Stimulated activated CD8-positive, alpha-beta memory T cell treated with anti-CD3 and anti-CD28 coated beads, Interleukin-2, amount 100 ng/mL, for 1 hour (primary cell): ENCODE measurements at places on chromosomes 5 and 9.

- DNase-seq, result no peak
Measured at GRCh38 chr9:91211414-91211813, 150.3 kb downstream of the AUH start.

GRCh38 chr9:99595796-99596195 is 225.9 kb upstream of the NR4A3 start:
- no peak for DNase-seq

DNA sequence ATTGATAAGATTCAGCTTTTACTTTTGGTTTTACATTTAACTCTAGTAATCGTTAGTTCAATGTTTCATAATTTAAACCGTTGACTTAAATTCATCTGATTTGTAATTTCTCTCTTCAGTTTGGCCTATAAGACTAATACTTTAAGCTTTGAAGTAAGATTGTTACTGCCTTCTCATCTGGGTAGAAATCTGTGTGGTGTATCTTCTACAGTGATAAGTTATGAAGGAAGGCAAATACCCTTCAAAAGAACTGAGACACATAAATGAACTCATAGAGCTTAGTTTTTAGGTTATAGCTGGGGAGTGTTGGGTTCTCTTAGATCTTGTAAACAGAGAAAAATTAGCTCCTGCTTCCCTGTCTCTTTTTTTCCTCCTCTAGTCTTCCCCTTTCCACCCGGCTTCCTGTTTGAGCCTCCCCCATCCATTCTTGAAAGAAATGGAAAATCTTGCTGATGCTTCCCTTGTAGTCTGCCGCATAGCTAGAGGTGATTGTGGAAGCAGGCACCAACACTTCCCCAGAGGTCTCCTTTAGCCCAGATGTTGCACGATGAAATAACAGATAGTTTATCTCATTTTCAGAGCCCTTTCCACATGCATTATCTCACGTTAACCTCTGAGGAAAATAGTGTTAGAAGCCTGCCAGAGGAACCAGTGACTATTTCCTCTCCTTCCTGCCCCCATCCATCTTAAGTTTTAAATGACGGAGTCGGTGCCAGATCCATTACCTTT is 2.0 kb upstream of the F2RL2 start:
- no peak for DNase-seq

DNA sequence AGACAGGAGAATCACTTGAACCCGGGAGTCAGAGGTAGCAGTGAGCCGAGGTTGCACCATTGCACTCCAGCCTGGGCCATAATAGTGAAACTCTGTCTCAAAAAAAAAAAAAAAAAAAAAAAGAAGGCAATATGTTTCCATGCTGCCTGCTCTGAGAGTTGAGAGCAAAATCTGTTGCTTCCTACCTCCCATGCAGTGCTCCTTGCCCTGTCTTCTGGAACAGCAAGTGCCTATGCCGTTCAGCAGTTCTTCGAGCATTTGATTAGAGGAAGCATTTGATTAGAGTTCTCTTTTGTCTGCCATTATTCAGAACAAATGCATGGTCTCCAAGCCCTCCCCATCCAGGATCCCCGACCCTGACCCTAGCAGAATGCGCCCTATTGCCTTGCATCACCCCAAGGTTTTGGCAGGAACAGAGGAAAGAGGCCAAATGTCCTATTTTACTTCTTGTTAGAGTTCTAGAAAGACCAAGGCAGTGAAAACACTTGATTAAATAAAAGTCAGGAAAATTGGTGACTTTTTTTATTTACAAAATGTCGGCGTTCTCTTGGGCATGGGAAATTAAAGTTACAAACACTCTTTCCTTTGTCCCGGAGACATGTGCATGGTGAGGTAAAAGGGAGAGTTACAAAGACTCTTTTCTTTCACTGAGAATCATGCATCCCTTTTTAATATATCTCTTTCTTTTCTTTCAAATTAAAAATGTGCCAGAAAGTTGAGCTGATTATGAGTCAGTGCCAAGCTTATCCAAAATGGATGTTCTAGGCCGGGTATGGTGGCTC is 27.8 kb upstream of the FSD1L start:
- DNase-seq, result no peak

- DNase-seq, result no peak
Measured at GRCh38 chr5:179974246-179974945, 66.7 kb upstream of the TBC1D9B start.

DNA sequence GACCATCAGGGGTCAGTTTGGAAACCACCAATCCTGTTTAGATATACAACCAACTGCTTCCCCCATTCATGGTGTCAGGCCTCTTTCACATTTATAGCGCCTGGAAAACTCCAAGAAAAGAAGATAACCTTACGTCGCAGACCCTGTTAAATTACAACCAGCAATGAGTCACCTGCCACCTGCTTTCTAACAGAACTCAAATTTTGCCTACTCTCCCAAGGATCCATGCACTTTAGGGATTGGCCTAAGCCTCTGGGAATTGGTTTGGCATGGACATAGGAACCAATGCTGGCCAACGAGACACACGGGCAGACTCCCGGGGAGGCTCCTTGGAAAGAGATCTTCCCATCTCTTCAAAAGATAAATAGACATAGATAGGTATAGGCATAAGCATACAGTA is 87.0 kb downstream of the FEM1C start:
- DNase-seq, result no peak

DNA sequence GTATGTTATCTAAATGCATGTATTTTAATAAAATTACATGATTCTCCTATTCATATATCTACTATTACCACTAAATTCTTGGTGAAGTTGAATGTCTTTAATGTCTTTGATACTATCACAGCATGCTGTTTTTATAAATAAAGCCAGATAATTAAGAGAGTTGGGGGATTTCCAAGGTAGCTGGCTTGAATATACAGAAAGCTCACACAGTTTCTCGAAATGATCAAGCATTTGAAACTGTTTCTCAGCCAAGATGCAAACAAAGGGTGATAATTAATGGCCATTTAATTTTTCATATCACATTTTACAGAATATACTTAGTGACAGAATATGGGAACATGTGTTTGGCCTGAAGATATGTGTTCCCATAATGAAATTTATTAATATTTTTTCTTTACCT is 145.6 kb upstream of the CDH12 start:
- no peak for DNase-seq

GRCh38 chr5:55480781-55481180 is 54.0 kb downstream of the PLPP1 start:
- no peak for DNase-seq

DNA sequence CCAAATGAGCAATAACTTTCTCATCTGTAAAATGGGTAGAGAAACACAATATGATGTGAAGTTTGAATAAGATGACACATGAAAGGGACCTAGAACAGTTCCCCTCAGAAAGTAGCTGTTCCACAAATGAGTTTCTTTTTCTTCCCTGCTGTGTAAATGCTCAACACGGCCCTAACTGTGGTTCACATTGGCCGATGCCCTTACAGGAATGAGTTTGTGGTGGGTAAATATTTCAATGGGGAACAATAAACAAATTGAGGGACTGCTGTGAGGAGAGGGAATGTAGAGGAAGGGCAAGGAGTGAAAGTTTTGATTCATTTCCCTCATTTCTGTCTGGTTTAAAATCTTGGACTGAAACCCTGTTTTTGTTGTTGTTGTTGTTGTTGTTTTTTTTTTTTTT is 12.8 kb downstream of the C6 start:
- no peak for DNase-seq

- no peak for DNase-seq
Measured at GRCh38 chr9:73497796-73498195, 346.1 kb downstream of the ANXA1 start.

GRCh38 chr5:165495829-165496380 is 1990.5 kb downstream of the MAT2B start:
- no peak for DNase-seq

GRCh38 chr5:3216386-3216785 is 379.2 kb upstream of the IRX1 start:
- DNase-seq, result no peak

GRCh38 chr5:91188755-91189154 is 194.4 kb downstream of the ARRDC3 start:
- no peak for DNase-seq

DNA sequence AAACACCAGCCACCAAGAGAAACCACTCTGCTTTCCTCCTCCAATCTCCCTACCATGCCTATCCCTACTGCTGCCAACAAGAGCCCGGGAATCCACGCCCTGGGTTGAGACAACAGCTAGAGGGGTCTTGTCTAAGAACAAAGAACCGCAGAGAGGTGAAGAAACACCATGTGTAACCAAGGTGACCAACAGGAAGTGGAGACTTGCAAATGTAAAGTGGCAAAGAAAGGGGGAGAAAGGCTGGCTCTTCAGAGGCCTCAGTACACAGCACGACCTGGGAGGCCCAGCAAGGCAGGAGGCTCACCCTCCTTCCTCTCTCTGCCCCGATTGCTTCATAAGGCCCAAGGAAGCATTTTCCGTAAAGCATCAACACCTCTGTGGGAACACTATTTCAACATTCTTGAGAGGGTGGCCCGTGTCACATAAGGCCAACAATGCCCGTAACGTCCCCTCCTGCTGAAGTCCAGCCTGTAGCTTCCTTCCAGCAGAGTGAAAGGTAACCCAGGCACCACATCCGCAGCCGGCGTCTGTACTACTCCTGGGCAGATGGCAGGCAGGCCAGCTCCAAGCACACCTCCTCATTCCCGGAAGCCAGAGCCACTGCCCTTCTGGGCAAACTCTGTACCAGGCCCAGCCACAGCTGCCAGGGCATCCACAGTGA is 18.3 kb downstream of the CCNJL start:
- DNase-seq, result no peak

DNA sequence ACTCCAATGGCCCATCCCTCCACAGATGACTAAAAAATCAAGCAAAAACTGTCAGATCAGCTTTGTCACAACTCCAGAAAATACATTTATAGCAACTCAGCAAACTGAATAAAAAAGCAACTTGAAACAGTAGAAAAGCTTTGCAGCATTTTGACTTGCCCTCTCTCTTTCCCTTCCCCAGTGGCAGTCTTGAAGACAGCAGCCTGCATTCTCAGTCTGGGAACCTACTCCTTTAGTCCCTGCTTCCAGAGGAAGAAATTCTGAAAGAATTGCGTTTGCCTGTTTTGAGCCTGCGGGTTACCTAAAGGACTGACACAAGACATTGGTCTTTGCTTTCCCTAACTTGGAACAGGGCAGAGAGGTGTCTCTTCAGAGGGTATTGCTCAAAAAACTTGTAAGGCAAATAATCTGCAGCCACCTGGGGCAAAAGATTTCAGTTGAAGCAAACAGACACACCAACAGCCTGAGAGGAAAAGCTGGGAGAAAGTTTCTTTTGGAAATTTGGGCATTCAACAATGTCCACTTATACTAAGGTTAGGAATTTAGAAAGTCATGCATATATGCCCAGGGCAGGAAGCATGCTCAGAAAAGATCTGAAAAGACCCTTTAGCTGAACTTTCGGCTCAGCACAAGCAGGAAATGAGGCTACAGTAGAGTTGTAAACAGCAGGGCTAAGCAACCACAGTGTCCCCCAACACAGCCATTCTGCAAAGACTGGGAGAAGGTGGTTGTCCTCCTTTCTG is 15.2 kb upstream of the SLC35D2 start:
- DNase-seq, result no peak

DNA sequence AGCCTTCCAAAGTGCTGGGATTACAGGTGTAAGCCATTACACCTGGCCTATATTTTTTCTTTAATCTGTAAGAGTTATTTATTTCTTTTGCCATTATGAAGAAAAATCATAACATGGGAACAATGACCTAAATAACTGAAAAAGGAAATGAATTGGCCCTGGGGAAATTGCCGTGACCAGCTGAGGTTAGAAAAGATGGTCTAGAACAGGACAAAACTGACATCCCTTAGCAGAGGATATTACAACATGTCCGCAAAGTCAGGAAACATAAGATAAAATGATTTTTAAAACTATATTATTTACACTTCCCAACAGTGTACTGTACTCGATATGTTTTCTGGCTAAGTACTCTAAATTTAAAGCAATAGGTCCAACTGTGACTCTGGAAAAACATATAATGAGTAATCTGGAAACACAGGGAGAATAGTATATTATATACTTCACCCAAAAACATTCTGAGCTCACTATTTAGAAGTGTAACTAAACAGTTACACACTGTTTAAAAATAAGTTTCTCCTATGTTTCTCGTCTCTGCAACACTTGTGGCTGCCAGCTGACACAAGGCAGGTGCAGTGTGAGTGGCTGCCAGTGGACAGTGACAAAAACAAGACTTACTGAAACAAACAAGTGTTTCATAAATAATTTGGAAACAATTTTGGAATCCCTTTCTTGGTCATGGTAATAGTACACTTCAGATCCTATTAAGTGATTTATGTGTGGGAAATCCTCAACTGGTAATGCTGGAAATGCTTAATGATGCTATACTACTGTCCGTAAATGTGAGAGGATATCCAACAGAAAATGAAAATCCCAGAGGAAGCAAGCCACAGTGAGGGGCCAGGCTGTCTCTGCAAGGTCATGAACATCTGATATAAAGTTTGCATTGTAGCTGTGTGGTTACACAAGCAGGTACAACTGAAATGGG is 69.1 kb downstream of the C9orf85 start:
- DNase-seq, result no peak

DNA sequence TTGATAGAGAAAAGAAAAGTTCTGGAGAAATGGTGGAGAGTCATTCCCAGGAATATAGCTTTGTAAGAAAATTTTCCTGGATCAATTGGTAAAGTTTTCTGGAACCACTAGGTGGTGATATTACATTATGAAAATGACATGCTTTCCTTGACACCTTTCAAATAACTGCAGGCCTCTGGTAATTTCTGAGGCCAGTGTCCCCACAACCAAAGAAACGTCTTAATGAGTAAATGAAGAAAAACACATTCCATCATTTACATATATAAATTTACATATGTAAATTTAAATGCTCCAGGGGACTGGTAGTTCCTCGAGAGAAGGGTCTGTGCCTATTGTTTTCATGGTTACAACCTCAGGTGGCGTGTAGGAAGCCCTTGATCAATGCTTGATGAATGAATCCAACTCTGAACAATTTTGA is 17.2 kb upstream of the RGS3 start:
- no peak for DNase-seq

GRCh38 chr5:66661149-66661548 is 65.0 kb downstream of the MAST4 start:
- DNase-seq, result no peak

DNA sequence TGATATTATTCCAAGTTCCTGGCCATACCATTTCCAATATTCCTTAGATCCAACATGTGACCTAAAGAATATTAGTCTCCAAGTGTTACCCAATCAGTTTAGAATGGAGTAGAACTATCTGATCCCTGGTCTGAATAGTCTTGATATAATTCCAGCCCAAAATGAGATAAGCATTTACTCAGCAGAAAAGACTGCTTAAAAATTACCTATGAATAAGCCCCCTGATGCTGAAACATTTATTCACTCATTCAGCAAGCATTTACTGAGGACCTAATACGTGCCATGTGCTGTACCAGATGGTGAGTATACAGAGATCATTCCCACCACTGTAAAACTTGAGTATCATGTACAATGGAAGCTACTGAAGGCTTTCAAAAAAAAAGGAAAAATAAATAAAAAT is 157.0 kb downstream of the FAM114A2 start:
- no peak for DNase-seq

GRCh38 chr9:6911901-6912638 is 154.3 kb downstream of the KDM4C start:
- no peak for DNase-seq

- no peak for DNase-seq
Measured at GRCh38 chr5:160269017-160269416, 39.7 kb downstream of the FABP6 start.

- DNase-seq, result no peak
Measured at GRCh38 chr9:68643901-68644809, 60.9 kb upstream of the PIP5K1B start.

- no peak for DNase-seq
Measured at GRCh38 chr9:27888661-27889295, 315.5 kb upstream of the C9orf72 start.
